ENCODE measurements at places on chromosomes 1 and 21.

DNA sequence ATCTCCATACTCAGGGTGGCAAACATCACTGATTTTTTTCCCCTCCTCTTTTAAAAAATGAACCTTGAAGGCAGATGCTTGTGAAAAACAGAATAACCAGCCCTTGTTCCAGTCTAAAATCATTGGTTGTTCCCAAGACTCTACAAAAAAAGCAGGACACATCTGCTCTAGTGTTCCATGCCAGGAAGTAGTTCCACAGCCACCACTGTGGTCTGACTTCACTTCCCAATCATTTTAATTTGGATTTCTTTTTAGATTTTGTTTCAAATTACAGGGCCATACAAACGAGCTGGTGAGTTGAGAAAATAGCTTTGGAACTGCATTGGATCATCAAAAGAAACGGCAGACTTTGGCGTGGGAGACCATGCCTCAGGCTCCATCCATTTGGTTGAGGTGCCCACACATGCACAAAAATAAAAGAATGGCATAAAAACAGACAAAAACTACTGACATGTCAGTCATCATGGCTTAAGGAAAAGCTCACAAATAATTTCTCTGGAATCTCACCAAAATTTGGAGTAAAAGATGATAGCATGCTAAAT, 210.0 kb downstream of the GABPA start:
- no peak for DNase-seq

DNA sequence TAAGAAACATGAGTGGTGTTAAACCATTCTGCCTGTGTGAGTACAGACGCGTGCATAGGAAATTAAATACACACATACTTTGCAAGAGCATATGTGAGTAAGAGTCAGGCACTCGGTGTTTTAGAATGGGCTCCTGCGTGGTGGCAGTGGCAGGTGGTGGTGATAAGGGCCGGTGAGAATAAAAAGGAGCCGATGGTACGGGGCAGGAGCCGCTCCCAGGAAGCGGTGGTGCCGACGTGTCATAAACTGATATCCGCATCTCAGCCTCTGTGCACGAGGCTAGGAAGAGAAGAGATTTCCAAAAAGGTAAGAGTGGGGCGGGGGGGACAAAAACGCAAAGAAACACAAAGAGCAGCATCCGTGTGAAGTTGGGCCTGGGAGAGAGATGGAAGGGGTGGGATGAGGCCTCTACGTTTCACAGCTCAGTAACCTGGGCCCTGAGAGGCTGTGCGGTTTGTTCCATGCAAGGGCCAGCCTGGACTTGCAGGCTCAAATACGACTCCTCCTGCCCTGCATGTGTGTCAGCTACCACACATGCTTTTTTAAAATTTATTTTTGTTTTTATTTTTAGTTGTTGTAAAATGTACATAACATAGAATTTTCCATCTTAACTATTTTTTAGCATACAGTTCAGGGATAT, 127.7 kb upstream of the COL6A1 start:
- no peak for DNase-seq

DNA sequence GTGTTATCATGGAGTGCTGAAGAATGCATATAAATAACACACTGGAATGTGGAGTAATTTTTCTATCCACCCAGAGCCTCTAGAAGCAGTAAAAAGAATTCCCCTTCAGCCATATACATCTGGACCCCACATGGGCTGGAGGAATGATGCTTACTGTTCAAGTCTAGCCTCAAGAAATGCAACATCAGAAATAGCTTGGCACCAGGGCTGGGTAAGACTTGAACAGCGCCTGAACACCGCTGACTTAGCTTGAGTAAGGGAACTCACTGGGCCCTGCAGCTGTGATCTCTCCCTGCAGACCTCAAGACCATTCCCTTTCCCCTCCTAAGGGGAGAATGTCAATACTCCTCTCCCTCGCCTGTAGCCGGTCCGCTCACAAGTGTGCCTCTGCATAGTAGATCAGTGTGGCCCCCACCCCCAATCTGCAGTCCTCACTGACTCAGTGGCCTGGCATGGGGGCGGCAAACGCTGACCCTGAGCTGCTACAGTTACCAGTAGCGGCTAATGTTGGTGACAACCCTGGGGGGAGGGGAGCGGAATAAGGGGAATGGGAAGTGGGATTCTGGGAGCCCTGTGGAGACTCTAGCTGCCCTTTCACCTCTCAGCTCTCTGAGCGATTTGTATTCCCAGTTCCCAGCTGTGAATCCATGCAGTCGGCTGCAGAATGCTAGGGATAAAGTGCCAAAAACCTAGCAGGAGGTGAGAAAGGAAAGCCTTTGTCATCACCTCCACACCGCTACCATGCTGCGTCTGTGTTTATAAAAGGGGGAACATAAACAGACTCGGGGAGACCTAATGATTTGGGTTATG, 483.9 kb downstream of the DISC1 start:
- DNase-seq: no peak

- DNase-seq: peak; percentile 53
These were observed 13.8 kb upstream of the POGZ start for GRCh38 chr1:151472856-151473731.

DNA sequence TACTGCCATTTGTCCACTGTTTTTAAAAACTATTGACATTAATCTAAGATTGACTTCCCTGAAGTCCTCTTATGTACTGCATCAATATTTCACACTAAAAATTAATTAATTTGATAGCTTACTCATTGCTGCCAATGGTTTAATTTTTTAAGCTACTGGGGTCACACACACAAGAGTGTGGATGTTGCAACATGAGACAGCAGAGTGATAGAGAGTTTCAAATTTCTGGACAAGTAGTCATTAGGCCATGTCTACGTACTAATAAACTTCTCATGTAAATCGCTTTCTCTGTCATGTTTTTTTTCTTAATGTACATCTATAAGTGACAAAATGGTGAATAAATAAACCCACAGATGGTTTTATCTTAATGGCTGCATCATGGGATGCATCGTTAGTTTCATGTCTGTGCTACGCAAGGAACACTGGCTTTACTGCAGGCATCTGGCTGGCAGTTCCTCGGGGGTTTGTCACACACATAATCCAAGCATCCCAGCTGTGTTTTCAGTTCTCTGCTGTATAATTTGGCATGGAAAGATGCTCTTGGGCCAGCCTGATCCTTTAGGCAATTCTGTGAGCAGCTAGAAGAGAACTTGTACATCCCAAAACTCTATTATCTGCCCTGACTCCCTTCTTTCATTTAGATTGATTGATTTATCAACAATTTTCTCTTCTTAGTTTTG, 16.4 kb upstream of the CHODL start:
- no peak for DNase-seq

DNA sequence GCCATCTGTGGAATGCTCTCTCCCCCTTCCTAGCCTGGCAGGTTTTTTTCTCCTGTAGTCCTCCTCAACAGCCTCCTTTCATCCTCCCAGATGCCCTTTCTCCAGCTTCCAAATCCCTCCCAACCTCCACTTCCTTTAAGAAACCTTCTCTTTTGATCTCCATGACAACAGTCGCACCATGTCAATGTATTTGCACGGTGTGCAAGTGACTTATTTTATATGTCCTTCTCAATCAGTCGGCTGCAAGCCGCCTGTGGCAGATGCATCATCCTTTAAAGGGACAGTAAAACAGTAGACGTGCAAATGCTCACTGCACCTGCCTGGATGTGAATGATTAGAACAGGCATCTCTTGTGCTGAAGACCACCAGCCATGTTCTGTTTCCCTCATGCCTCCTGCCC, 285.2 kb downstream of the PCP4 start:
- DNase-seq: no peak

GRCh38 chr1:17531682-17532487, 7.6 kb upstream of the ARHGEF10L start:
- DNase-seq: no peak

DNA sequence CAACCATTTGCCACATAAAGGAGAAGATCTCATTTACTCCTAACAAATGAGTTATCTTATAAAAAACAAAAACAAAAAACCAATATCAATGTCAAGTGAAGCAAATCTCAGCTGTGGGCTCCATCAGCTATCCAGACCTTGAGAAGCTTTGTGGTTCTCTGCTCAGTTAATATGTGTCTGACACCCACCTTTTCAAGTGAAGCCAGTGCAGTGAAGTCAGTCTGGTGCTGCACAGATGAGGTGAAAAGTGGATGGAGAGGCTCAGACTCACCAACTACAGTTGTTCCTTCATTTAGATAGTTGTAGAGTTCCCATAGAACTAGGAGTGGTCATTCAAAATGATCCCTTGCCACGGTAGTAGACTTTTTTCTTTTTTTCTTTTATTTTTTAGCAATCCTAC, 106.8 kb downstream of the NTNG1 start:
- no peak for DNase-seq

DNA sequence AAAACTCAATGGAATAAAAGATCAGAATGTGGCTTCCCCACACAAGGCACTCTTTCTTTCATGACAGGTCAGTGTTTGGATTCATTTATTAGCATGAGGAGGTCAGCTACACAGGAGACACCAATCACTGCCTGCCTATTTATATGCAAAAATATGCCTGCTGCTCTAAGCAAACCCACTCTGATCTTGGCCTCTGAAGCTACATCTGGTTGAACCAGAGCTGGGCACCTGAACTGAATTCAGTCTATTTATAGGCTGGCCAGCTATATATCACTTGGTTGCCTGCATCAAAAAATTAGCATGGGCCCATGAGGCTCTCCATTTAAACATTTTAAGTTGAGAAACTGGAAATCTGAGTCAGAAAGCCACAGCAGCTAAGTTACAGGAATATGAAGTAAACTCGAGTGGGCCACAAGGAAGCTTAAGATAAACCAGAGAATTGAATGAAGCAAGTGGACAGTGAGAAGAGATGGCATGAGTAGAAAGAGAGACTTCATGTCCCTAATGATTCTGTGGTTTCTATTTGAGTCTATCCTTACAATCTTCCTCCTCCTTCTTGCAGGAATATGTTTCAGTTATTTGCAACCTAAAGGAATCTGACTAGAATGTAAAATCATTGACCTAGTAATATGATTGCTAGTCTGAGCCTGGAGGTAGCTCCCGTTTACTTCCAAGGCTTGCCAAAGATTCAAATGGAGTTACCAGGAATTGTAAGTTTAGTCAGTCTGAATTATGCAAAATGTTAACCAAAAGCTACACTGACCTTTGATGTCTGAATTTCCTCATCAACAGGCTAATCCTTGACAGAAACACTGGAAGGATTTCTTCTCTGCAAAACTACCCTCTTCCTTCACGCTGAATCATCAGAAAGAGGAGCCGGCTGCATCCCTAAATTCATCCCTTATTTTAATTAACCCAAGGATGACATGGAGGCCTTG, 17.7 kb downstream of the DDAH1 start:
- DNase-seq: no peak

- DNase-seq: no peak
These were observed 481.0 kb upstream of the CAMK1G start for GRCh38 chr1:209102531-209102930.

GRCh38 chr1:93878501-93878888, 511 bp downstream of the DNTTIP2 start:
- peak; percentile 74 for DNase-seq

DNA sequence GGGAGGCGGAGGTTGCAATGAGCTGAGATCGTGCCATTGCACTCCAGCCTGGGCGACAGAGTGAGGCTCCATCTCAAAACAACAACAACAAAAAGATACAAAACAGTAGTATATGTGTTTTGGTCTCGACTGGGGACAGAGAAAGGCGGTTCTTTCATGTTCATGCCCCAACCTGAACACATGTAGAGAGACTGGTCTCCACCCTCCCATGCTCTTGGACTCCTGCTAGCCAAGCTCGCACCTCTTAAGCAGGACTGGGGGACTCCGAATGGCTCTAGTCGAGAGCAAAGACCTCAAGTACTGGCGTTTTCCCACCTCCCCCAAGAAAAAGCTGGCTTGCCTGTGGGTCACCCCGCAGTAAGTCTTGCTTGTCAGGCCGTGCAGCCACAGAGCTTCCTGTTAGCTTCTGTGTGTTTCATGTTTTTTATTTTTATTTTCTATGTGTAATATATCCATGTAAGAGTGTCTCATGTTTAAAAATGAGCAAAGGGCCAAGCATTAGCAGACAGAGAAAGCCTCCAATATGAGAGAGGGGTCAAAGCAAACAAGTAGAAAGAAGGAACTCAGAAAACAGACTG, 91.6 kb downstream of the SCCPDH start:
- DNase-seq: no peak

GRCh38 chr1:231374394-231374793, 36.3 kb downstream of the SPRTN start:
- DNase-seq: no peak

GRCh38 chr21:35139382-35139715, 90.2 kb upstream of the RUNX1 start:
- no peak for DNase-seq

DNA sequence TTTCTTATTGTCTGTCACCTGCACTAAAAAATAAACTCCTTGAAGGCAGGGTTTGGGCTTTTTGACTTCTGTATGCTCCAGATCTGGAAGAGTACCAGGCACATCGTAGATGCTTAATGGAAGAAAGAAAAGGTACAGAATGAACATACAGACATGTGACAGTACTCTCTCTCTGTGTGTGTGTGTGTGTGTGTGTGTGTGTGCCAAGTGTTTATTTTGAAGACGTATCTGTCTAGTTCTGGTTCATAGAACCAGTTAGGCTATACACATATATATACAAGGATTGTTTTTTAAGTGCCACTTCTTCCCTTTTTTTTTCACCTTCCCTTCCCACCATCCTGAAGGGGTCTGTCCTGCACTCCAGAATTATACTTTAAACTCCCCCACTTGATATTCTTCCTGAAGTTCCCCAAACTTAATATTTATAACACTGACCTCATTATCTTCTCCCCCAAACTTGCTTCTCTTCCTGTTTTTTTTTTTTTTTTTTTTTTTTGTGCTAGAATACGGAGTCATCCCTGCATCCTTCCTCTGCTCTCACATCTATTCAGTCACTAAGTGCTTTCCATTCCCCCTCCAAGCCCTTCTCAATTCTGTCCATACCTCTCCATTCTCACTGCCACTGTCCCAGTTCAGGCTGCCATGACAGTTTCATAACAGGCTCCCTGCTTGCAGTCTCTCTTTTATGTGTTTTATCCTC, 5.4 kb upstream of the KCNA3 start:
- no peak for DNase-seq

- no peak for DNase-seq
These were observed 16.4 kb downstream of the CDCP2 start for GRCh38 chr1:54136269-54136896.

DNA sequence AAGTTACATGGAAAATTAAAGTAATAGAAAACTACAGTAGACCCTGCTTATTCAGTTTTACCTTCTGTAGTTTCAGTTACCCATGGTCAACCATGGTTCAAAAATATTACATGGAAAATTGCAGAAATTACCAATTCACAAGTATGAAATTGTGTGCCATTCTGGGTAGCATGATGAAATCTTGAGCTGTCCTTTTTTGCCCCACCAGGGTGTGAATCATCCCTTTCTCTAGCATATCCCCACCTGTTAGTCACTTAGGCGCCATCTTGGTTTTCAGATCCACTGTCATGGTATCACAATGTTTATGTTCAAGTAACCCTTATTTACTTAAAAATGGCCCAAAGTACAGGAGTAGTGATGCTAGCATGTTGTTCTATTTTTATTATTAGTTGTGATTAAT, 3.5 kb upstream of the LRIF1 start:
- no peak for DNase-seq

- DNase-seq: no peak
These were observed 88.6 kb upstream of the LRRC8D start for GRCh38 chr1:89732206-89732605.

Data from activated T-cell treated with anti-CD3 and anti-CD28 coated beads, Interleukin-2, amount 50 U/mL, for 48 hours (primary cell).